ENCODE measurements at places on chromosomes 6 and 20.

- no peak for DNase-seq
These were observed 12.5 kb downstream of the CDC5L start for GRCh38 chr6:44399991-44400390.

DNA sequence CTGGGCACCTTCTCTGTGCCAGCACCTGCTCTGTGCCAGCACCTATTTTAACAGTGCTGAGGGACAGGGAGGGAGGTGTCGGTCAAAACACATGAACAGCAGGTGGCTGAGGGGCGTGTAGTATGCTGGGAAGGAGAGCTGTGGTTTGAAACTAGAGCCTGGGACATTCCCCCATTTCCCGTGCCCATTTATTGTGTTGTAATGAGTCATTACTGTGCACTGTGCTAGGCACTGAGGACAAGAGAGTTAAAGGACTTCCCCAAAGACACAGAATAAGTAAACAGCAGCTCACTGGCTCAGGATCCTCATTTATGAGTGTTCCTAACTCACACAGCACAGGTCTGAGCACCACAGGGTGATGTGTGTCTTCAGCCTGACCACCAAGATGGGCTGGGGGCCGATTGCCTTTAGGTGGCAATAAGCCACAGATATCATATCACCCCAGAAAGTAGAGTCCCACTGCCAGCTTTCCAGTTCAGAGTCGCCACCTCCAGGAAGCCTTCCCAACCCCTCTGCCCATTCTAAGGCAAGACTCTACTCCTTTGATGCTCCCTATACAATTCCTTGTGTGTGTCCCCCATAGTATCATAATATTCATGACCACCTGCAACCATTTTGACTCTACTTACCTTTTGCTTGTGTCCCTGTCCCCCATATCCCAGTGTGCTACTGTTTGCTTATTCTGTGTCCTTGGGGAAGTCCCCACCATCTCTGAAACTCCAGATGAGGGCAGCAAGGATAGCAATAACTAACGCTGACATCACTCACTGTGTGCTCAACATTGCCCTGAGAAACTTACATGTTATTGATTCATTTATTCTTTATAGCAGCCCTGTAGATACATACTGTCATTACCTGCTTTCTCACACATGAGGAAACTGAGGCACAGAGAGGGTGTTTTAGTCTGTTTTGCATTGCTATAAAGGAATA lies 87.3 kb downstream of the TOX2 start:
- no peak for DNase-seq

DNA sequence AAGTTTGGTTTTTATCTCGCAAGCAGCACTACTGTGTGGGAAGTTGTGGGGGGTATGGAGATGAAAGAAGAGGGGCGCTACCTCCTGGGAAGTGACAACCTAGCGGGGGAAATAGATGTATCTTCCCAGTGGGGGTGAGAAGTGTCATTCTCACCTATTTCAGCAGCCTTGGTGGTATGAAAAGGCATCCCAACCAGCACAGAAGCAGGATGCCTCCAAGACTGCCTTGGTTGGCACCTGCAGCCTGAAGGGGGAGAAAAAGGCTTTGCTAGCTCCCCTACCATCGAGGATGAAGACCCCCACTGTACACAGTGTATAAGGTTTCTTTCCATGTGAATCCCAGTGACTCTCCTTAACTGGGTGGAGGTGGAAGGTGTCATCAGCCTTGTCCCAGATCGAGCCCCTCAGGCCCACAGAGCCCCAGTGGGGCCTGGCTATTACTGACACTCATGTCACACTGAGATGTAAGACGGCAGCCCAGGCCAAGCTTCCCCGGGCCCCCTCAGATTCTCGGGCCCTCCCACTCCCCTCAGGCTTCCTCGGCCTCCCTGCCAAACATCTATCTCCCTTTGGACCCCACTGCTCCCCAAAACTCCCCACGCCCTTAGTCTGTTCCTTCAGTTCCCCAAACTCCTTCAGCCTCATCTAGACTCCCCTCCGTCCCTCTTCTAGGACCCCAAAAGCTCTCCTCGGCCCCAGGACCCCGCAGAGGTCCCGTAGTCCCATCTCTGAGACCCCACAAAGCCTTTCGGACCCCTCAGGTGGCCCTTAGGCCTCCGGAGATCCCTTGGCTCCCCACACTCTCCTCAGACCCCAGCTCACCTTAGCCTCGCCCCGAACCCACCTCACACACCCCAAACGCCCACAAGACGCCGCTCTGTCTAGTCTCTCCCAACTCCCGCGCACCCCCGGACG lies 688 bp downstream of the COMMD7 start:
- DNase-seq, result no peak

GRCh38 chr6:148854992-148855391 lies 108.2 kb downstream of the UST start:
- DNase-seq, result no peak

DNA sequence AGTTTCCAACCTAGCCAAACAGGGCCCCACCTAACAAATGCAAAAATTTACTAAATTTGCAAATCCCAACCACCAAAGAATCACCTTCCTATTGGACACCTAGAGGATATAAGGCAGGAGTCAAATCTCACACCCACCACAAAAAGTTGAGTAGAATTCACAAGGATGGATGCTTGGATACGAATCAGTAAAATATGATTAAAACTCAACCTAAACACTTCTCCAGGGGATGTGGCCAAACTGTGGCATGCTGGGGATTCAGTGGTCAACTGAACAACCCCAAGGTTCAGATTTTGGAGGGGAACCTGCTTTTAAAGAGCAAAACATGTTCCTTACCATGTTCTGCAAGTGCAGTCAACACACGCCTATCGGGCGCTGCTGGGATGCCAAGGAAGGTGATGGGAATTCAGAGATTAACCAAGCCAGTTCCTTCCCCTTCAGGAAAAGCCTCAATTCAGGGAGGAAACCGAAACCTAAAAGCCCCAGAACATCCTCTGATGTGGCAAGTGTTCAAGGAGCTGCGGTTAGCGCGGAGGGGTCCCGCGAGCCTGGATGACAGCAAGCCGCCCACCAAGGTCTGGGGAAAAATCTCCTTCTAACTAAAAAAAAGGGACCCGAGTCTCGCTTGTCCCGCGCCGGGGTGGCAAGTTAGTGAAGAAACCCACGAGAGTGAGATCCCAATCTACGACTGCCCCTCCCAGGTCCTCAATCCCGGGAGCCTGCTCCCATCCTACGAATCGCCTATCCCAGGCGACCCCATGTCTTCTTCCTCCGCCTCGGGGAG lies 902 bp downstream of the SAMHD1 start:
- peak; percentile 13 for DNase-seq

GRCh38 chr6:107491138-107491609 lies 1.3 kb downstream of the SOBP start:
- peak; percentile 70 for DNase-seq

DNA sequence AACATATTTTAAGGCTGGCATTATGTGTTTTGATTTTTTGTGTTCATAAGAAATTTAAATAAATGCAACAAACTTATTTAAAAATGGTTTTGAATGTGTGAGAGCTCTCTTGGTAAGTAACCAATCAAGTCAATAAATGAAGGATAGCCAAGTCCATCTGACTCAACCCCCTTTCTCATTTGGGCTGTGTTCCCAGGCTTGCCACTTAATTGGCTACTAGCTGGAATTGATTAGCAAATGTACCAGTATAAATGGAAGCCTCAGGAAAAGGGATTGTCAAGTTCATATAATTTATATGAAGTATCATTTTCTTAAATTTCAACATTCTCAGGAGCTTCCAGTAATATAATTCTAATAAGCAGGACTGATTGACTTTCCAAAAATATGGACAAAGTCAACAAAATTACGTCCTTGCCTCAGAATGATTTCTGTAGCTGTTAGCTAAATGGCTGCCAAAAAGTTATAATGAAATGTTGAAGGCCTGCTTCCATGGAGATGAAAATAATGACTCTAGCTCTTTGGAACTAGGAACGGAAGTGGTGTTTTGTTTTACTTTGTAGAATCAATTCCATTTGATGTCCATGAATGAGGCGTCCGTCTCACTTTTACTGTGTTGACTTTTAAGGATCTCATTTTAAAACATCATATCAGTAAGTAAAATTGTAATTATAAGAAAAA lies 614.9 kb downstream of the CDH26 start:
- DNase-seq, result peak; percentile 96

GRCh38 chr20:37314617-37315016 lies 25.2 kb downstream of the MANBAL start:
- no peak for DNase-seq

GRCh38 chr20:11569163-11569562 lies 348.5 kb upstream of the BTBD3 start:
- DNase-seq, result no peak

DNA sequence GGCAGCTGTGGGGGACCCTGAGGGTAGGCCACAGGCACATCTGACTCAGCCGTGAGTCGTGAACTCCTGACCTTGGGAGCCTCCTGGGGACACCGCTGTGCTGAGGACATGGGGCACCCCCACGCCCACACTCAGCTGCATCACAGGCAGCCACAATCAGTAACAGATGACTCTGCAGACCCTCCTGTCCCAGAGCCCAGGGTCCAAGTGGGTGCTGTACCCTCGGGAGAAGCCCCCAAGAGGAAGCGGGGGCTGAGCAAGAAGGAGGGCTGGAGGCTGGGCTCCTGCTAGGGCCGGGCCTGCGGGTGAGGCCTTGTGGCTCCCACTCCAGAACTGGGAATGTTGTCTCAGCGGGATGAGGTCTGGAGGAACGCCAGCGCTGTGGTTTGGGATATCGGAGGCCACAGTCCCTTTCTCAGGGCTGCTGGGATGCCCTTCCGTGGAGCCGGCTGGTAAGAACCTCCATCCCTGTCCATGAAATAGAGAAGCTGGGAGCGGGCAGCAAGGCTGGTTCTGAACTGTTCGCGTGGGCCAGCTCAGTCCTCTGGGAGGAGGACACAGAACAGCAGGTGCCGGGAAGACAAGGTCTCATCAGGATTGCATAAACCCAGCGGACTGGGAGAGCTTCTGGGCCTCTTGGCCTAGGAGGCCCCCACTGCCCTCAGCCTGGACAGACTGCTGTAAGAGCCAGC lies 3.1 kb upstream of the LAMA5 start:
- no peak for DNase-seq

DNA sequence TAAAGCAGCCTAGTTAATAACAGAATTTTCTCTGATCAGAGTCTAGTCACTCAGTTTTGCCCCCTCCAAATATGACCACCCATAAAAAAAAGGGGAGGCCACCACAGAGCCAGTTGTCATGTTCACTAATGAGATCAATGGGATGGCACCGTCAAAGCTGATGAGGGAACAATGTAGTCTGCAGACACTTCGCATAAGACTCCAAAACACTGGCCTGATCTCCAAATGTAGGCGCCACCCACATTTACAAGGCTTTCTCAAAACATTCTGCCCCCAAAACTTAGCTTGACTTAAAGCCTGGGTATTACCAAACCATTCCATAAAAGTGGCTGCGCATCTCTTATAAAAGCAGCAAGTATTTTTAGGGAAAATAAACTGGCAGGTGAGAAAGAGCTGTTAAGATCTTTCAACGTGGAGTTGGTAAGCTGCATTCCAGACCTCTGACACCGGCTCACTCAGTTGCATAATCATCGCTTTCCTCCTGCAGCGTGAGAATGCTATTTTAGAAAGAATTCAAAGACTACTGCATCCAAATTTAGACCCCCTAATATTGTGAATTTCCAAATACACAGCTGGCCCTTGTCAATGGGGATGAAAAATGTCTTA lies 59.3 kb downstream of the TBC1D7 start:
- DNase-seq, result no peak

GRCh38 chr6:135163440-135163738 lies 17.7 kb upstream of the MYB start:
- DNase-seq, result no peak

- DNase-seq, result no peak
These were observed 8.2 kb downstream of the ARHGAP40 start for GRCh38 chr20:38609815-38610214.

- DNase-seq, result no peak
These were observed 12.7 kb downstream of the MYT1 start for GRCh38 chr20:64176971-64177370.

GRCh38 chr6:144519426-144519825 lies 234.3 kb downstream of the UTRN start:
- no peak for DNase-seq

DNA sequence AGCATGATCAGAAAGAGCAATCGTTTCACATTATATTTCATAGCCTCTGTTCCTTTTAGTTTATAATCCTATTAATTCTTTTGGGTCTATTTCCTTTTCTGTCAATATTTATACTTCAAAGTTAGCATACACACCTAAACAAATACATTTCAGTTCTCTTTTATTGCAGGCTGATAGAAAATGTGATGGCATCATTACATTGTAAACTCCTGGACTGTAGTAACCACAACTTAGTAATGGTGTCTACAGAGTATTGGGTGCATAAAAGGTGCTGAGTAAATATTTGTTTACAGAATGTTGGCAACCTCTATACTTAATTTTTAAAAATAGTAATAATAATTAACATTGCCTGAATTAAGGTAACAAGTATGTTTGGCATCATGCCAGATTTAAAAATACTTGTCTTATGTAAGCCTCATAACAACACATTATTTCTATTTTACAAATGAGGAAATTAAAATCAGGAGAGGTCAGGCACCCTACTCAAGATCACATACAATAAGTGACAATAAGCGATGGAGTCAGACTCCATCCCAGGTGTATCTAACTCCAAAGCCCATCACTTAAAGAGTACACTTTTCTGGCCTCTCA lies 195.0 kb downstream of the UBE3D start:
- no peak for DNase-seq

DNA sequence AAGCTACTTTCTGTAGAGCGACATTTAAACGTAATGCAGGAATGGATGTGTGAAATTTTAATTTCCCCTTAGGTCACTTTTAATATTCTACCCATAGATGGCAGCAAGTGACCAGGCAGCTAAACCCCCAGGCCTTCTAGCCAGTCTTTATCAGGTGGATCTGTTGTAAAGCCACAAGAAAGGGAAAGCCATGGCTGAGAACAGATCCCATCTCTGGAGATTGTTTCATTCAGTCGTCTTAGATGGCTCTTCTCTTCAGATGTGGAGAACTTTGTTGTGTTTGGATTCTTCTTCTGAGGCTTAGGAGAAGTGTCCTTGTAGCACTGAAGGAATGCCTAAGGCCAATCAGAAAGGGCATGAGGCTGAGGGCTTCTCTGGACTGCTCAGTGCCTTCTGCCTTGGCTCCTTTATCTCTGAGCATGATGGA lies 15.8 kb upstream of the RNF182 start:
- DNase-seq, result peak; percentile 83

DNA sequence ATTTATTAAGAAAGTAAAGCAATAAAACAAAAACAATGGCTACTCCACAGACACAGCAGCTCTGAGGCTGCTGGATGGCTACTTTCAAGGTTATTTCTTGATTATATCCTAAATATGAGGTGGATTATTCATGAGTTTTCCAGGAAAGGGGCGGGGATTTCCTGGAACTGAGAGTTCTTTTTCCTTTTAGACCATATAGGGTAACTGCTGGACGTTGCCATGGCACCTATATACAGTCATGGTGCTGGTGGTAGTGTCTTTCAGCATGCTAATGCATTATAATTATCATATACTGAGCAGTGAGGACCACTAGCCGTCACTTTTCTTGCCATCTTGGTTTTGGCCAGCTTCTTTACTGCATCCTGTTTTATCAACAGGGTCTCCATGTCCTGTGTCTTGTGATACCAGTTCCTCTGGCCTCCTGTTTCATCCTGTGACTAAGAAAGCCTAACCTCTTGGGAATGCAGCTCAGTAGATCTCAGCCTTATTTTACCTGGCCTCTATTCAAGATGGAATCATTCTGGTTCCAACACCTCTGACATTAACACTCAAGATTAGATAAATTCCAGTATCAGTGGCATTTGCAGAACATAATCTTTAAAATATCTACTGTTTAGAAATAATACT lies 32.3 kb upstream of the TRDN start:
- no peak for DNase-seq

Data from NCI-H1105 treated with DMSO at 0.1 percent for 48 hours (cell line).